Epithelial cell of prostate (primary cell): ENCODE measurements at places on chromosomes 3 and 15.

- no peak for DNase-seq
These were observed 64.1 kb downstream of the PTPRG start for GRCh38 chr3:61625429-61625828.

GRCh38 chr15:63191895-63192618 lies 2.7 kb downstream of the RAB8B start:
- DNase-seq: no peak

DNA sequence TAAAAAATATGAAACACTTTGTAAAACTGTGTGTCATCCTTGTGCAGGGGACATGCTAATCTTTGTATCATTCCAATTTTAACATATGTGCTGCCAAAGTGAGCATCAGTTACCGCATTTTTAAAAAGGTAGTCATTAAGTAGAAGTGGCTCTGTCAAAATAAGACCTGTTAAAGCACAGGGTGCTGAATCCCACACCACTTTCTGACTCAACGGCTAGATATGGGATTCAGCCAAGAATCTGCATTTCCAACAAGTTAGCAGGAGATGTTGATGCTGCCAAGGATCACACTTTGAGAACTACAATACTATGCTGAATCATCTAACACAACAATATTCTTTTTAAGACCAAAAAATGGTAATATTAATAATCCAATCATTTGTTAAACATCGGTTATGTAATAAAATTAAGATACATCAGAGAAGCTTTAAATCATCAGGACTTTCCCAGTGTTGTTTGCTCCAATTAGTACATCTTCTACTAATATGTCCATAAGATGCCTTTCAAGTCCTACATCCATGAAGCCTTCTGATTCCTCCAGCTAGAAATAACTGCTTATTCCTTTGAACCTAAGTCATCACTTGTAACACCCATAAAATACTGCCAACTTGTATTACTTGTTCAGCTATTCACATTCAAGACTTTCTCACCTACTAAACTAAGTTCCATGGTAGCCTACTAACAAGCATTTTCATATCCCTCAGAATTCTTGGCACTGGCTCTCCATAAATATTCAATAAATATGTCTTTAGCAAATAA lies 71.1 kb downstream of the TBL1XR1 start:
- DNase-seq: peak; percentile 56

DNA sequence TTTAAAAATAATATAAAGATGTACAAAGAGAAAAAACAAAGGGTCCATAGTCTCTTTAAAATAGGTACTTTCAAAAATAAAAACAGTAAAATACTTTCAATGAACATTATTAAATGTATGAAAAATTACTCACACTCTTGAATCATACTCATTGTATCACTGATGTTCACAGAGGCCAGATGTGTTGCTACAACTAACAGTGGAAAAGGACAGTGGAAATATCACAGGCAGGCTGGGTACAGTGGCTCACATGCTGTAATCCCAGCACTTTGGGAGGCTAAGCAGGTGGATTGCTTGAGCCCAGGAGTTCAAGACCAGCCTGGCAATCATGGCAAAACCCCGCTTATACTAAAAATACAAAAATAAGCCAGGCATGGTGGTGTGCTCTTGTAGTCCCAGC lies 26.8 kb downstream of the NPHP3 start:
- DNase-seq: no peak

- DNase-seq: no peak
These were observed 21.5 kb downstream of the NR2F2 start for GRCh38 chr15:96351761-96352603.

GRCh38 chr15:25182736-25183445 lies 228.1 kb downstream of the SNRPN start:
- DNase-seq: no peak

DNA sequence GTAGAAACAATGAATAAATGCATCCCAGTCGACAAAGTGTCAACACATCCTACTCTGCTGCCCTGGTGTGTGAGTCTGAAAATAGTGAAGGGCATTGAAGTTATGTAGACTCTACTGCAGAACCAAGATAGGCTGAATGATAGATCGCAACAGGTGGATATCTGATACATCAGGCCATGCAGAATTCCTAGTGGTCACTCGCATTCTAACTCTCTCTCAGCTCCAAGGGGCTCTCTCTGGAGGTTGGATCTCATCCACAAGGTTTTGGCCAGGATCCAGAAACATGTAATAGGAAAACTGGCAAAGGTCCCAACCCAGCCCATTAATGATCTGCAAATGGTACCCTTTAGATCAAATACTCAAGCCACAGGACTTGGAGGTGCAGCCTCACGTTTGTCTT lies 514.1 kb downstream of the MAGI1 start:
- no peak for DNase-seq

DNA sequence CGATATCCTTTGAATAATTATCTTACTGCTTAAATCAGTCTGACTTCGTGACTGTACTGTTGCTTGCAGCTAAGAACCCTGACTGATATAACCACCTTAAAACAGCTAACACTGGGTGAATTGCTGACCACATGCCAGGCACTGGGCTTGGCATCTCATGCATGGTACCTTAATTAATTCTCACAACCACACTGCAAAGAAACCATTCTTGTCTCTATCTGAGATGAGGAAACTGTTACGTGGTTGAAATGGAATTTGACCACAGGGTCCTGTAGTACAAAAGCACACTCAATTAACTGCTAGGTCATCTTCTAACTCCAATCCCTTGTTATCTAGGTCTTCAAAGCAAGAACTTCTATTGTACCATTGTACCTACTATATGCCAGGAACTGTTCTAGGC lies 92.7 kb upstream of the PRICKLE2 start:
- DNase-seq: no peak

DNA sequence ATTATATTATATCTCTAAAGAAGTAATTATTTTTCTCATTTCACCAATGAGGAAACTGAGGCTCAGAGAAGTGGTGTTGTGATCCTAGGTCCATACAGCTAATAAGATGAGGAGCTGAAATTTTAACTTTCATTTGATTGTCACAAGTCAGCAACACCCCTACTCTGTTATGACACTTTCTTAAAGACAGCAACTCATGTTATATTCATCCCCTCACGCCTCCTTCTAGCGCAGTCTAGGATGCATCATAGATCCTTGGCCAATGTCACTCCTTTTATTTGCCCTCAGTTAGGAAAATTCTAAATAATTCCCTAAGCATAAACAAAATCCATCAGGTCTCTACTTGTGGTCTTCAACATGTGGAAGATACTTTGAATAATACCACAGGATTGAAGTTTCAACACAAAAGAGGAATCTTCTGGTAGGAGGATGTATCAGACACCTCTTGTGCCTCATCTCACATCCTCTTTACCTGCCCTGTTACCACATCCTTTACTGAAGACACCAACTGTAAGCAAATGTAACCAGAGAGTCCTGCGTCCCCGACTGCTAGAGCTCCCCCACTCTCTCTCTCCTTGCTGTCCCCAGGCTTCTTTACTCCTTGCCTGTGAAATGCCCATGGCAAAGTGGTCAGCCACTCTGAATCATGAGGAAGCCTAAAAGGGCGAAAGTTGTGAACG lies 53.7 kb downstream of the TRIM42 start:
- DNase-seq: no peak
